ENCODE measurements at places on chromosomes 1 and 21. TPM values are rescaled to one million over a fixed set of nuclear protein-coding genes. Genes with fewer than 3 reads are reported as not detected.

DNA sequence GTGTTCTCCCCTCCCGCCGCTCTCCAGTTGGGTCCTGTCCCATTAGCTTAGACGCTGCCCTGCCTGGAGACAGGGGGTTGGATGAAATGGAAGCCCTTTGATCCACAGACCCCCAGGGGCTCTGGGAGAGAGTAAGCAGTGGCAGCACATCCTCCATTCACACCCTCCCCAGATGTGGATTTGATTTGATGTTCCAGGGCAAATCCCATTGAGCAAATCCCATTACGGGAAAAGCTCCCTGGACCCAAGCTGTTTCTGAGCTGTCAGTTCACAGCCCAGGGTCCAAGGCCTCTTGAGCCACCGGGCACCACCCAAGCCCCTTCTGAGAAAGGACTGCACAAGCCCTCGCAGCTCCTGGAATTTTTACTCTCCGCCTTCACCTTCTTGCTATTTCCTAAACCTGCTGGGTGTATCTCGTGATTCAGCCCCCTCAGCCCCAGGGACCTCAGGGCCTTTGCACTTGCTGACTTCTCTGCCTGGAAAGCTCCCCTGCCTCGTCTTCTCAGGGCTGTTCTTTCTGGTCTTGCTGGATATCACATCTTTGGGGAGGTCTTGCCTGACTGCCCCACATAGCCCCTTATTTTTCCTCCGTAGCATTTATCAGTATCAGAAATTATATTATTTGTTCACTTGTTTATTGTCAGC is 101.1 kb downstream of the PAX7 start:
- H3K4me1 ChIP-seq, result no peaks in the 10 kb centered on the region
- no peak overlapping the region for H3K27ac ChIP-seq
- H3K36me3 ChIP-seq, result no peaks in the 10 kb centered on the region
- H3K4me3 ChIP-seq, result no peak overlapping the region

- no peaks in the 10 kb centered on the region for H3K27me3 ChIP-seq
- no peaks in the 10 kb centered on the region for H3K36me3 ChIP-seq
- no peak overlapping the region for H3K4me3 ChIP-seq
- peaks cover 21% of the 10 kb centered on the region for H3K4me1 ChIP-seq
Observed at GRCh38 chr1:16385659-16386453, 18.8 kb downstream of the SZRD1 start.

The OPTC gene
- total RNA-seq, result not detected

- no peak for DNase-seq
- no peak overlapping the region for H3K27ac ChIP-seq
- H3K4me3 ChIP-seq, result no peak overlapping the region
- peaks cover 12% of the 10 kb centered on the region for H3K4me1 ChIP-seq
- H3K27me3 ChIP-seq, result no peaks in the 10 kb centered on the region
Observed at GRCh38 chr1:211643324-211644212, 31.9 kb downstream of the NEK2 start.

The LRRC53 gene
- total RNA-seq, result not detected

- H3K27ac ChIP-seq, result no peak overlapping the region
- peak; percentile 71 for DNase-seq
- no peak overlapping the region for H3K4me3 ChIP-seq
- H3K4me1 ChIP-seq, result no peaks in the 10 kb centered on the region
- no peaks in the 10 kb centered on the region for H3K27me3 ChIP-seq
Observed at GRCh38 chr1:100883963-100884362, 10.7 kb downstream of the EXTL2 start.

The AADACL3 gene
- total RNA-seq, result not detected

DNA sequence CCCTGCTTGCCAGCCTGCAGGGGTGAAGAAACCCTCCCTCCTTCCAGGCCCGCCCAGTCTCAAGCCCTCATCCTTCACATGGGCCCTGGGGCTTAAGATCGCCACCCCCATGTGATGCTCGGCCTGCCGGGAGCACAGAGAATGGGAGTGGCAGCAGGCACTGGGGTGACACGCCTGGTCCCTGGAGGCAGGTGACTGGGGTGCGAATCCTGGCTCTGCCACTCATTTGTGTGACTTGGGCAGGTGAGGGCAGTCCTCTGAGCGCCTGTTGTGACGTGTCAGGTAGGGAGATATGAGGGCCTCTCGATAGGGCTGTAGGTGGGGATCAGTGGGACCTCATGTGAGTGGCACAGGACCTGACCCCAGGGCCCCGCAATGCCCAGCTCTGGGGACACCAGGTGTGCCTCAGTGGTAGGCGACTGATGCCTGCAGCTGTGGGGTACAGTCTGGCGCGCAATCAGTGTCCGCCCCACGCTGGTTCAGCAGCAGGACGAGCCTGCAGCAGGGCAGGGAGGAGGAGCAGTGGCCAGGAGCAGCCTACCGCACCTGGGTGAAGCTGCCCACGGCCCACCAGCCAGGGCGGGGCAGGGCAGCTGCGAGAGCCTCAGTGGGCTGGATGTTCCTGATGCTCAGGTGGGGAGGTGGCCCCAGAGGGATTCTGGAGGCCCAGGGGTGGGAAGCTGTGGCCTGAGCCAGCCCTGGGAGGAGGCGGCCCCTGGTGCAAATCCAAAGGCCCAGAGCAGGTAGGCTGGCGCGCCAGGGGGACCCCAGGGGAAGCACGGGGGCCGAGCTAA is 6.2 kb downstream of the SH2D5 start:
- H3K36me3 ChIP-seq, result no peaks in the 10 kb centered on the region
- no peak for DNase-seq
- H3K4me1 ChIP-seq, result peaks cover 1% of the 10 kb centered on the region
- no peak overlapping the region for H3K4me3 ChIP-seq

The HSPA6 gene
- total RNA-seq, result 0.54 TPM

The PCSK9 gene
- total RNA-seq, result under 0.01 TPM

- H3K27ac ChIP-seq, result no peak overlapping the region
- H3K4me1 ChIP-seq, result peaks cover 6% of the 10 kb centered on the region
- H3K4me3 ChIP-seq, result no peak overlapping the region
- H3K27me3 ChIP-seq, result no peaks in the 10 kb centered on the region
- peak; percentile 58 for DNase-seq
Observed at GRCh38 chr1:183711741-183712361, 58.7 kb upstream of the APOBEC4 start.

- H3K27ac ChIP-seq, result no peak overlapping the region
- H3K36me3 ChIP-seq, result 0 out of 2 replicates have a peak, but pooled peaks cover under 1% of the 10 kb centered on the region
- no peaks in the 10 kb centered on the region for H3K27me3 ChIP-seq
- H3K4me3 ChIP-seq, result no peak overlapping the region
- no peak for DNase-seq
Observed at GRCh38 chr1:151108331-151108730, 37.8 kb downstream of the GABPB2 start.

DNA sequence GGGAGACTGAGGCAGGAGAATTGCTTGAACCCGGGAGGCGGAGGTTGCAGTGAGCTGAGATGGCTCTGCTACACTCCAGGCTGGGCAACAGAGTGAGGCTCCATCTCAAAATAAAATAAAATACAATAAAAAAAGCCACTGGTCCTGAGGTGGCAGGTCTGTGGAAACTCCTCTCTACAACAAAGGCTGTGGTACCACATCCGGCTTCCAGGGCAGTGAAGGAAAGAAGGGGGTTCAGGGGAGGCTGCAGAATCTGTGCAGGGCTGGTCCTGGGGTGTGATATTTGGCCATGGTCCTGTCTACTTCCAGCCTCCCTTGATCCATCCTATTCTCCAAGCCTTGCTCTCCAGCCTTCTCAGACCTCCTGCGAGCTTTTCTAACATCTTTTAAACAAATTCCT is 731 bp upstream of the ZNF683 start:
- no peak overlapping the region for H3K27ac ChIP-seq
- no peak overlapping the region for H3K4me3 ChIP-seq
- H3K27me3 ChIP-seq, result peaks cover 8% of the 10 kb centered on the region
- DNase-seq, result no peak
- H3K4me1 ChIP-seq, result peaks cover 6% of the 10 kb centered on the region

DNA sequence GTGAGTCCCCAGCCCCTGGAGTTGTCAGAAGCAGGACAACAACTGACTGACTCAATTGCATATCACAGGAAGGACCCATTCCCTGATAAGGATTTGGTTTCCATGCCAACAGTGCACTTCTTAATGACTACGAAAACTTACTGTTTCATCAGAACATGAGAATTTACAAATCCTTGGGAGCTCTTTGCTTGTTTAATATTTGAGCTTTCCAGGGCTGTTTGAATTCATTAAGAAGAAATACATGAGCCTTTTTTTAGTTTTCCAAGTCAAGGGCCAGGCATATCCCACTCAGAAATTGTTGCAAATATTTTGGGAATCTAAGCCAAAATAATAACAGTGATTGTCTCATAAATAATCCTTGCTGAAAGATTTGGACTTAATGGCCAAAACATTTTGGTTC is 27.2 kb upstream of the COL24A1 start:
- H3K36me3 ChIP-seq, result no peaks in the 10 kb centered on the region
- no peaks in the 10 kb centered on the region for H3K4me1 ChIP-seq
- no peak overlapping the region for H3K27ac ChIP-seq
- H3K4me3 ChIP-seq, result no peak overlapping the region
- peak; percentile 47 for DNase-seq

The LCE2C gene
- not detected for total RNA-seq

- peaks cover 22% of the 10 kb centered on the region for H3K4me1 ChIP-seq
- no peak overlapping the region for H3K27ac ChIP-seq
- DNase-seq, result no peak
- peaks cover 12% of the 10 kb centered on the region for H3K27me3 ChIP-seq
- no peaks in the 10 kb centered on the region for H3K36me3 ChIP-seq
Observed at GRCh38 chr21:34348890-34349519, 14.8 kb upstream of the KCNE2 start.

DNA sequence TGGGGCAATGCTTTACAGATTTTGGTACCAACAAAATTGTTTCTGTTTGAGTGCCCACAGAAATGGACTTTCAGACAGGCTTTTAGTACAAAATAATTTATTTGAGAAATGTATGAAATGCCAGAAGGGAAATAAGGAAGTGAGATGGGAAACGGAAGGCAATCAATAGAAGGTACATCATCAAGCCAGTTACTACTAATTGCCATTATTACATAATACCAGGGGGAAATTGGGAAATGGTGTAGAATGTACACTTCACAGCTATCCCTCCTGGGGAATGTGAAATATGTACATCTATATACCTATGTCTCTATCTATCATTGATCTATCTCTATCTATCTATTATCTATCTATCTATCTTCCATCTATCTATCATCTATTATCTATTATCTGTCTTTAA is 264.6 kb upstream of the B3GALT2 start:
- no peaks in the 10 kb centered on the region for H3K27me3 ChIP-seq
- no peak overlapping the region for H3K4me3 ChIP-seq
- DNase-seq, result no peak
- no peaks in the 10 kb centered on the region for H3K36me3 ChIP-seq
- no peaks in the 10 kb centered on the region for H3K4me1 ChIP-seq
- H3K27ac ChIP-seq, result no peak overlapping the region

DNA sequence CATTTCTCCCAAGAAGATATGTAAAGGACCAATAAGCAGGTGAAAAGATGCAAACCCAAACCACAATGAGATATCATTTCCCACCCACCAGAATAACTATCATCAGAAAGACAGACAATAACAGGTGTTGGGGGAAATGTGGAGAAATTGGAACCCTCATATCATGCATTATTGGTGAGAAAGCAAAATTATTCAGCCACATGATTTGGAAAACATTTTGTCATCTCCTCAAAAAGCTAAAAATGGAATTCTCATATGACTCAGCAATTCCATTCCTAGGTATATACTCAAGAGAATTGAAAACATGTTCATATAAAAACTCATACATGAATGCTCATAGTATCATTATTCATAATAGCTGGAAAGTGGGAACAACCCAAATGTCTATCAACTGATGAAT is 25.1 kb upstream of the RNF186 start:
- H3K27me3 ChIP-seq, result peaks cover 4% of the 10 kb centered on the region
- no peaks in the 10 kb centered on the region for H3K4me1 ChIP-seq
- peak; percentile 12 for DNase-seq
- H3K36me3 ChIP-seq, result no peaks in the 10 kb centered on the region
- H3K4me3 ChIP-seq, result no peak overlapping the region

GRCh38 chr1:63713627-63714481 is 60.0 kb upstream of the ROR1 start:
- peak overlapping the region; percentile 36 for H3K27ac ChIP-seq
- H3K4me1 ChIP-seq, result peaks cover 7% of the 10 kb centered on the region
- DNase-seq, result peak; percentile 93

DNA sequence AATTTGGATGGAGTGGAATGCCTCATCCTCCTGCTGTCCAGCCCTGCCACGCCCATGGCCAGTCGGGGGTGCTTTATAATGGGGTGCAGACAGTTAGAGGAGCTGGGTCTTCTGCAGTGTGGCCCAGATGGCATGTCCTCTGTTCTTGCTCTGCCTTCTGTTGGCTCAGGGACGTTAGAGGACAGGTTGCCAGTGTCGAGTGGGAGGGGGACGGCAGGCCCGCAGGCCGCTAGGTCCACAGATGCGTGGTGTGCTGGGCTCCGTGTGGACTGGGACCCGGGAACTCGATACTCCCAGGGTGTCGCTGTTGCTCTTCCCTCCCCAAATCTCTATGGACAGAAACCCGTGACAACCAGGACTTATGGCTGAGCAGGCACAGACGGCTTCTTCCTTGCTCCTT is 33.3 kb downstream of the SIM2 start:
- H3K4me3 ChIP-seq, result no peak overlapping the region
- DNase-seq, result no peak
- H3K4me1 ChIP-seq, result no peaks in the 10 kb centered on the region
- peaks cover 50% of the 10 kb centered on the region for H3K27me3 ChIP-seq
- H3K36me3 ChIP-seq, result no peaks in the 10 kb centered on the region

GRCh38 chr1:197284966-197285365 is 16.9 kb downstream of the CRB1 start:
- H3K4me3 ChIP-seq, result no peak overlapping the region
- H3K4me1 ChIP-seq, result no peaks in the 10 kb centered on the region
- no peaks in the 10 kb centered on the region for H3K36me3 ChIP-seq
- no peak for DNase-seq
- H3K27ac ChIP-seq, result no peak overlapping the region

The RAB3B gene
- total RNA-seq, result 91.9 TPM

DNA sequence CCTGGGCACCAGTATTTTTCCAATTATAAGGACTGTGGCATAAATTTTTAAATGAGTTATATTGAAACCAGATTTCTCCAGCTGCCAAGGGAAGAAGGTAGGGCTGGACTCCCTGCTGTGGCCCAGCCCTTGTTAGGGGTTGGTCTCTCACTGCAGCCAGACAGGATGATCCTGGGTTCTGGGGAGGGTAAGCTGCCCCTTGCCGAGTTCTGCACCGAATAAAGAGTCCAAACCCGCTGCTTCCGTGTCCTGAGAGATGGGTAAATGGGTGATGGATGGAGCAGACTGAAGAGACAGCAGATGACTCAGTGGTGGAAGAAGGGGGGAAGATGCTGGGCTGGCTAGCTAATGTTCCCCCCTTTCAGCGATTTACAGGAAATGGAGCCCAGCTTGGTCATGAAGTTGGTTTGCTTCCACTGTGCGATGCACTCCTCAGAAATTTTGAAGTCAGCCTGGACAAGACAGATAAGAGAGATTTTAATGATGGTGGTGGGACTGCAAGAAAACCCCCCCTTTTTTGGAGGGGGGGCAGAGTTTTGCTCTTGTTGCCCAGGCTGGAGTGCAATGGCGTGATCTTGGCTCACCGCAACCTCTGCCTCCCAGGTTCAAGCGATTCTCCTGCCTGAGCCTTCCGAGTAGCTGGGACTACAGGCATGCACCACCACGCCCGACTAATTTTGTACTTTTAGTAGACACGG is 41.4 kb downstream of the YARS1 start:
- H3K27ac ChIP-seq, result no peak overlapping the region
- H3K36me3 ChIP-seq, result peaks cover 60% of the 10 kb centered on the region
- peaks cover 4% of the 10 kb centered on the region for H3K4me1 ChIP-seq
- no peak overlapping the region for H3K4me3 ChIP-seq
- DNase-seq, result peak; percentile 76
